ENCODE measurements at places on chromosomes 3 and 15. TPM values are rescaled to one million over a fixed set of nuclear protein-coding genes. Genes with fewer than 3 reads are reported as not detected.

PYGO1 gene
- 3.9 TPM for total RNA-seq

NXPE3 gene
- total RNA-seq = 12.8 TPM

SERPINI2 gene
- total RNA-seq = not detected

KY gene
- total RNA-seq = not detected

WDR5B gene
- 5.8 TPM for total RNA-seq

CPEB1 gene
- not detected for total RNA-seq

All from PC-9 (cell line).